ENCODE measurements at places on chromosomes 7 and 10.

DNA sequence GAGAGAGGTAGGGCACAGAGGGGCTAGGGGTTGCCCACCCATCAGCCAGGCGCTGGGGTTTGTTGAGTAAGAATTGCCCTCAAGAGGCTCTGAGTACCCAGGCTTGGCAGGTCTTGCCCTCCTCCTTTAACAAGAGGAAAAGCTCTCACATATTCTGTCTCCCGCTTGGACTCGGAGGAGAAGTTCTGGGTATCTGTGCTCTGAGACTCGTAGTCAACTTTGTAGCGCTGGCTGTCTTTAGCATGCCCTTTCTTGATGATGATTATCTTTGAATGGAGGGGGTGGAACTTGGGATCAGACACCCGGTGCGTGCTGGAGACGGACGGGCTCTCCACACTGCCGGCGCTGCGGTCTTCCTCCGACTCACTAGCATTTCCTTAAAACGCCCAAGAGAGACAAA, 4.0 kb downstream of the IGFBP3 start:
- no peak for DNase-seq

DNA sequence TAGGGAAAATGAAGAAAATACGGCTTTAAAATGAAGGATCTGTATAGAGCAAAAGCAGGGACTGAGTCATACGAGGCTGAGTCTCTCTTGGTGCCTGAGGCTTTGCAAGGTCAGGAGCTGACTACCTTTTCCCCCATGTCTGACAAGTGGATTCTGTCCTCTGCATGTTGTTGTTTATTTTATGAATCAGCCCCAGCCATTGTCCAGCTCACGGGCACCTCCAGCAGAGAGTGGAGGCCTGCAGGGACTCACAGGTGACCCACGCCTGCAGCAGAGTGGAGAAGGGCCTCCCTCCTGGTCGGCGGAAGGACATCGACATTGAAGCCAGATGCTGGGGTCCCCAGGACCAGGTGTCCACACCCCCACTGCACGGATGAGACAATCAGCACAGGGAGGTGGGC, 233.9 kb downstream of the WDR37 start:
- DNase-seq = no peak

- no peak for DNase-seq
Observed at GRCh38 chr7:3194501-3195141, 106.4 kb upstream of the SDK1 start.

DNA sequence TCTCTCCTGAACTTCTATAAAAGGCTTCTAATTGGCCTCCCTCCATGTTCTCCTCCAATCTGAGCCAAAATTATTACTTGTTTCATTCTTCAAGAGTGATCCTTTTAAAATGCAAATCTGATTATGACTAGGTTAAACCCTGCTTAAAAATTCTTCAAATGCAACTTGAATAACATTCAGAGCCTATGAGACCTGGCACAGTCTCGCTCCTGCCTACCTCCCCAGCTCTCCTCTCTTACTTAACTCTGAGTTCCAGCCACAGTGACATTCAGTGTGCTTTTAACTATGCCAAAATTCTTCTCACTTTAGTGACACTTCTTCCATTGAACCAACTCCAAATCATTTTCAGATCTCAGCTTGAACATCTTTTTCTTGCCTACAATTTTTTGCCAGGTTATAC, 68.8 kb downstream of the TMEM168 start:
- DNase-seq = no peak

DNA sequence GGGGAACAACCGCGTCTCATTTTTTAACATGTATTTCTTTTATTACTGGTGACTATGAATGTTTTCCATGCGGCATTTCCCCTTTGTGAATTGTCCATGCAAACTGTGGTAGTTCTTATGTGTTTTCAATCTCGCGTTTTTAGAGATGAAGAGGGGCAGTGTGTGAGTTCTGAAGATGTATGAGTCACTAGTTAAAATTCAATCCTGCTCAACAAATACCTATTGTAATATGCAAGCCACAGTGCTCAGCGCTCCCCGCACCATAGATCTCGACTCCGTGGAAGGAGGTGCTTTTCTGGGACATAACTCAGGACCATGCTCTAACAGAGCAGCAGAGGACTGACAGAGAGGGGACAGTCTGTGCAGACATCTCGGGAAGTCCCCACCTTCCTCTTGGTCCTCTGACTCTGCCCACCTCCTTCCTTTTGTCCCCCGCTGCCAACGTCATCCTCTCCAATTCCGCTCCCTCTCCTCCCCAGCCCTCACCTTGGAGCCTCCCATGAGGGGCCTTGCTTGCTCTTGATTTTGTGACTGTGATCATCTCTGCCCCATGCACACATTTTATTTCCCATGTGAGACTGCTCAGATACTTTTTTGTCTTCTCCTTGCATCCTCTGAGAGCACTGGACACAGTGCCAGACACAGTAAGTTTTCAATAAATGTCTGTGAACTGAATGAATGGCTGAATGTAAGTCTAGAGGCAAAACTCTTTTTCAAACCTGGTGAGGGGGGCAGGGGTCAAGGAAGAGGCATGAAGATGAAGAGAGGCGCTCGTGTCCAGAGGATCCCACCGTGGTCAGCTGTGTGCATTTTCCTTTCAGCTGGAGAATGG, 42.7 kb upstream of the PLEKHA1 start:
- no peak for DNase-seq

DNA sequence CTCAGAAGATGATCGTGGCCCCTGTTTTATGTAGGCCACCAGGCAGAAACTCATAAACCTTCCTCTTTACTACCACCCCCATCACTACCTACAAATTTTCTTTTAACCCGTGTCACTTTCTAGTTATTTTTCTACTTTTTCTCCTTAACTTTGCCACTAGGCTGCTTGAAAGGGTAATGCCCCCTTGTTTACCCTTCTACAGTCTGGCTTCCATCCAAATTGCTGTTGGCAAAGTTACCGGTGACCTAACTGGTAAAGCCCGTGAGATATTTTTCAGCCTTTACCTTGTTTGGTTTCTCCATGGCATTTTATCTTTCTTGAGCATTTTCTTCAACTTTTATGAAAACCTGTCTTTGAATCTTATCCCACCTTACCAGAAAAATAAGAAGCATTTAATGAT, 153.0 kb downstream of the WNT2 start:
- DNase-seq = no peak

- DNase-seq = no peak
Observed at GRCh38 chr7:40874756-40875155, 740.0 kb downstream of the SUGCT start.

GRCh38 chr7:97697396-97697795, 34.5 kb upstream of the TAC1 start:
- DNase-seq = no peak

GRCh38 chr10:79904671-79905321, 44.1 kb downstream of the SFTPD start:
- peak; percentile 34 for DNase-seq

GRCh38 chr10:30557884-30558283, 71.7 kb downstream of the LYZL2 start:
- no peak for DNase-seq
